ENCODE measurements at places on chromosomes 16 and 17.
A peak's percentile ranks its signal among the peaks of the same experiment; 100 is the strongest.

- DNase-seq, result no peak
These were observed 38.5 kb upstream of the SLC47A1 start for GRCh38 chr17:19494961-19495806.

DNA sequence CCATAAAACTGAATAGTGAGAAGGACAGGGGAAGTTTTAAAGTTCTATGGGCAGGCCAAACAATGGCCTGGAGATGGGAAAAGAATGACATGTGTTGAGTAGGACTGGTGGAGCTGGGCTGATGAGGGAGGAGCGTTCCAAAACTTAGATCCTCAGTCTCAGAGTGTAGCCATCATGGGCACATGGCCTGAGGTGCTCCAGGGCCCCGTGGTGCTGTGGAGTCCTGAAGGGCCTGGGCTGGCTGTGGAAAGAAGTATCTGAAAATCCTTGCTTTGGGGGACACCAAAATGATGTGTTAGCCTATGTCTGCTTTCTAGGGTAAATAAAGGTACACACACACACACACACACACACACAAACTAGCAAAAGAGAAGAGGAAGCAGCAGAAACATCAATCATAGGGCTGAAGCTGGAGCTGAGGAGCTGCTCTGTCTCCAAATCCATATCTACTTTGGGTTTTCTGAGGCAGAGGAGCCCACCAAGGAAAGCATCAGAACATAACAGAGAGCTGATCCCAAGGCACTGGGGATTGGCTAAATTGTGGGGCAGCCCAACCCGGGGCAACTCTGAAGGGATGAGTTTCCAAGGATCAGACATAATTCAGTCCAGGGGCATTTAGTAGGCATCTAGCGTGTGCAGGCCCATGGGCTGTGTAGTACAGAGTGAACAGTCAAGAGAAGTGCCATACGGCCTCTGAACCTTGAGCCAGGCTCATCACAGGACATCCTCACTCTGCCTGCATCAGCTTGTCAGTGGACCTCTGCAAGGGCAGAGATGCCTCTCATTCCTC, 85.2 kb downstream of the C16orf78 start:
- DNase-seq, result no peak

DNA sequence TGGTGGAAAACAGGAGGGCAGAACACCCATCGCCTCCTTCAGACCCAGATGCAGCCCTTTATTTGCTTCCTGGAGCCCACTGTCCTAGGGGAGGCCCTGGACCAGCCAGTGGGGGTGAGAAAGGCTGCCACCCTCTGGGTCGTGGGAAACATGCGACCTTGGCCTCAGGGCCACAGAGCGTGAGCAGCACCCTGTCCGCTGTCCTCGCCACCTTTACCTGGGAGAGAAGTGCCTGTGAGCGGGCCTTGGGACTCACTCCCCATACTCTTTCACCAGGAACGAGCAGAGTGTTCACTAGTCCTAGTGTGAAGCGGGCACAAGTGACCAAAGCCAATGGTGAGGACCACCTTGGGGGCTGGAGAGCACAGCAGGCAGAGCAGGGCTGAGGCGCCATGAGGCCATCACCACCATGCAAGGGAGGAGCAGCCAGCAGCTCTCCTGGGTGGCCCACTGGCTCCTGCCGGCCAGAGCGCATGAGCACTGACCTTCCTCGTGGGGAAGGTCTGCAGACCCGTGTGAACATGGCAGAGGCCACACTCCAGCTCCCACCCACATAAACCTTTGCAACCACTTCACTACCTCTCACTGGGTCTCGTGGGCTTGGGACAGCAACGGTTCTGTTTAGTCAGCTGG, 8.5 kb downstream of the SMCR8 start:
- DNase-seq, result no peak

DNA sequence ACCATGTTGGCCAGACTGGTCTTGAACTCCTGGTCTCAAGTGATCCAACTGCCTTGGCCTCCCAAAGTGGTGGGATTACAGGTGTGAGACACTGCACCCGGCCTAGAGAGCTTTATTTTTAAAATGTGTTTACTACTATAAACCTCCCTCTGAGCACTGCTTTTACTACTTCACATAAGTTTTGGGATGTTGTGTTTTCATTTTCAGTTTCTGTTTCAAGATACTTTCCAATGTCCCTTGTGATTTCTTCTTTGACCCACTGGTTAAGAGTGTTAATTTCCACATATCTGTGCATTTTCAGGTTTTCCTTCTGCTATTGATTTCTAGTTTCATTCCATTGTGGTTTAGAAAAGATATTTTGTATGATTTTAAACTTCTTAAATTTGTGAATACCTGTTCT, 74.4 kb downstream of the NETO2 start:
- no peak for DNase-seq

GRCh38 chr17:80247561-80247960, 13.1 kb upstream of the RNF213 start:
- no peak for DNase-seq

DNA sequence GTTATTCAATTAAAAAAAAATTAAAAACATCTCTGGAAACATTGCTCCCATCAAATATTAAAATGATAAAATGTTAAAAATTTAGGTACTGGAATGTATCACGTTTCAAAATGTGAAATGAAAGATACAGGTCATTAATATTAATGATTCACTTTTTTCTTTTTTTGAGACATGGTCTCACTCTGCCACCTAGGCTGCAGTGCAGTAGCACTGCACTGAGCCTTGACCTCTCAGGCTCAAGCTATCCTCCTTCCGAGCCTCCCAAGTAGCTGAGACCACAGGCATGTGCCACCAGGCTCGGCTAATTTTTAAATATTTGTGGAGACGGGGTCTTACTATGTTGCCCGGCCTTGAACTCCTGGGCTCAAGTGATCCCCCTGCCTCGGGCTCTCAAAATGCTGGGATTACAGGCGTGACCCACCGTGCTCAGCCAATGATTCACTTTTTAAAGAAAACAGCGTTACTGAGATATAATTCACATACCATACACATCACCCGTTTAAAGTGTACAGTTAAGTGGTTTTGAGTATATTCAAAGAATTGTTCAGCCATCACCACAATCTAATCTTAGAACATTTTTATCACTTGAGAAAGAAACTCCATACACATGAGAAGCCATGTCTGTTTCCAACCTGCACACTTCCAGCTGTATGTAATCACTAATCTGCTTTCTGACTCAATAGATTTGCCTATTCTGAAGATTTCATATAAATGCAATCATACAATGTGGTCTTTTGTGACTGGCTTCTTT, 19.1 kb upstream of the NETO2 start:
- DNase-seq, result no peak

DNA sequence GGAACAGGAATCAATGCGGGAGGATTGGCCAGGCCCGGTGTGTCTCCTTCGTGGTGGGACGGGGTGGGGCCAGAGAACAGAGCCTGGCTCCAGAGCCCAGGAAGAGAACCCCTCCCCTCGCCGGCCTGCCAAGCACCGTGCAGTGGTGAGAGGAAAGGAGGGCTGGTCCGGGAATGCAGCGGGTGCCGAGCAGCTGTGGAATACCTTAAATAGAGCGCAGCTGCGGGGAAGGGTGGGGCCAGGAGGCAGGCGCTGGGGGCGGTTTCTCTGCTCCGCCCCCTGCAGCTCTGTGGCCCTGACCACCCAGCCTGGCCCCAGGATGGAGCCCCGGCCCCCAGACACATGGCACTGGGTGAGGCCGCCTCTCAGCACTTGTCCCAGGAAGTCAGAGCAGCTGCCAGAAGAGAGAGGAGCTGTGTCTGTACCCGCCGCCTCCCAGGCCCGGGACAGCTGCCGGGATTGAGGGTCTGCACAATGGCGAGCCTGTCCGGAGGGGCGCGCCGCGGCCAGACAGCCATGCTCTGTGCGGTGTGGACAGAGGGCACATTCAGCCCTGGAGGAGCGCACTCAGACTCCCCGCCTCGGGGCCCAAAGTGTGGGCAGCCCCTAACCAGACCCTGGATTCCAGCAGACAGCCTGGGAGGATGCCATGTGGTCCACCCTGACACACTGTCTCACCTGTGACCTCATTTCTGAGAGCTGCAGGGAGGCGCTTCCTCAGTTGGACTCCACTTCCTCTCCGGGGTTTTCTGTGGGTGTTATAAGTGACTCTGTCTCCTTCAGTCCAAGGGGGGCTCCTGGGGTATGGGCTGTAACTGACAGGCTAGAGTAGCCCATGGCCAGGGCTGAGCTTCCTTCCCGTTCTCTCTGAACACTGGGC, 268.8 kb downstream of the SEC14L1 start:
- DNase-seq, result peak; percentile 42

DNA sequence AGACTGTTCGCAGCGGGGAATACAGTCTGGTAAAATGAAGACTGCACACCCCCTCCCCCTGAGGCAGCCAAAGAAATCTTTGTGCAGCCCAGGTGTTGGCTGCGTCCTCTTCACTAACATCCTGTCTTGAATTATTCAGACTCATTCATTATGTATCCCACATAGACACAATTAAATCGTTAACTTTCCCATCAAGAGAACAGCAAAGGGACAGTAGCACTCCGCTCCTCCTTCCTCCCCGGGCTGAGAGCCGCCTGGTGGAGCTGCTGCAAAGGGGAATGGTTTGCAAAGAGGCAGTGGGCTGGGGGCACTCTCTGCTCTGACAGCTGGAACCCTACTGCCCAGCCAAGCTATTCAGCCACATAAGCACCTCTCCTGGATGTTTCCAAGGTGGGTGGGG, 290.0 kb upstream of the SOX9 start:
- no peak for DNase-seq

DNA sequence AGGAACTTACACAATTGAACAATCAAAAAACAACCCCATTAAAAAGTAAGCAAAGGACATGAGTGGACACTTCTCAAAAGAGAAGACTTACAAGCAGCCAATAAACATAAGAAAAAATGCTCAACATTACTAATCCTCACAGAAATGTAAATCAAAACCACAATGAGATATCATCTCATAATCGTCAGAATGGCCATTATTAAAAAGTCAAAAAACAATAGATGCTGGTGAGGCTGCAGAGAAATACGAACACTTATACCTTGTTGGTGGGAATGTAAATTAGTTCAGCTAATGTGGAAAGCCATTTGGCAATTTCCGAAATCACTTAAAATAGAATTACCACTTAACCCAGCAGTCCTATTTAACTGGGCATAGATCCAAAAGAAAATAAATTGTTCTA, 301.9 kb upstream of the KCNJ16 start:
- no peak for DNase-seq

DNA sequence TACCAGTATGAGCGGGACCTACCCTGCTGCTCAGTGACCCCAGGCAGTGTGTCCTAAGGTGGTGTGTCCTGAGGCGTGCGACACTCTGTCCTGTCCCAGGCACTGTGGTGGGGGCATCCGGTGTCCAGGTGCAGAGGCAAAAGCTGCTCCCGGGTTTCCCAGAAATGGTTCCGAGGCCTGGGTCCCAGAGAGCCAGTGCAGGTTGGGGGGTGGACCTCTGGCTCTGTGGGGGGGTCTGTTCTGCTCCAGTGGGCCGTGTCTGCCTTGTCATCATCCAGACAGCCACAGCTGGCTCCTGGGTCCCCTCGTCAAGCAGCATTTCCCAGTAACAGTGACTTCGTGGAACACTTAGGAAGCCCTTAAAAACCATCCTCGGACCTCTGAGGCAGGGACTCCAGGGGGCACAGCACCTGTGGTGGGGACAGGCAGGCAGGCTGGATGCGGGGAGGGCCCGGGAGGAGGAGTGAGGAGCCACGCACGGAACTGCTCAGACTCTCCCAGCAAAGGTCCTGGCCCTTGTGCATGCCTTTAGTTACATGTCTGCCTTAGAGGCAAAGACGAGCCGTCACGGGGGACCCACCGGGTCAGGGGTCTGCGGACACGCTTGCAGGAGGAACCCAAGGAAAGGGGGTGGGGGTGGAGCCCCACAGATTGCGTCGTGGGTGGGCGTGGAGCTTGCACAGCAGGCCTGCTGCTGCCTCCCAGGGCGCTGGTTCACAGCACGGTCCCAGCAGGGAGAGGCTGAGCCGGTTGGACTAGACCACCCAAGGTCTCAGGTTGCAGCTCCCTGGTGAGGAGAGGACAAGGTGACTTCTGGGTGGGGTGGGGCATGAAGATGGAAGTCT, 5.6 kb downstream of the SLC16A3 start:
- no peak for DNase-seq

DNA sequence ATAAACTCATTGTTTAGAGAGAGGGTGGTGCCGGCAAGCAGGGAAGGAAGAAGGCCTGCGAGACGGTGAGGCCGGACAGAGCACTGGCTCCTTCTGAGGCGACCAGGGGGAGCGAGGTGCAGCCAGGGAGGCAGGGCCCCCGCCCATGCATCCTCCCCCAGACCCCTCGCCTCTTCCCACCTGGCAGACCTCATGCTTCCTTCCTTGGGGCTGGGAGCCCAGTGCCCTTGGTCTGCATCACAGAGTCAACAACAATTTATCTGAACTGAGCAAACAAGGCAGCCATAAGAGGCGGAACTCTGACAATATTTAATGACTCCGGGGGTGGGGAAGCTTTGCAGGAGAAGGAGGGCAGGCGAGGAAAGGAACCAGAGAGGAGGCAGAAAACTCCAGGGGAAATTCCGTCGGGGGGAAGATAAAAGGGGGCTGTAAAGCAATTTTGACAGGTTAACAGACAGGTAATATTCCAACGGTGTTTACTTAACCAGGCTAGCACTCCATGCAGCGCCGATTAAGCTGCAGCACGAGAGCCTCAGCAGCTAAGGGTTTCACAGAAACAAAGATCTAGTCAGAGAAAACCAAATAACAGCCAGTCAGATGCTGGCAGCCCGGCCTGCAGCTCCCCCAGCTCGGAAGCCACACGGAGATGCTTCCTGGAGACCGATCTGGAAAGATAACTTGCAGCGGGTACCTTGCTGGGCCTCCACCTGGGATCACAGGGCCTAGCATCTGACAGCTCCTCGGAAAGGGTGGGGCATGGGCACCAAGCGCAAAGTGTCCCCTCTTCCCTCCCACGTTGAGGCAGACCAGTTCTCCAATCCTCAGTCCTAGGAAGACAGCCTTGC, 398.2 kb downstream of the SOX9 start:
- no peak for DNase-seq

- peak; percentile 89 for DNase-seq
These were observed 14.2 kb upstream of the NFATC3 start for GRCh38 chr16:68070806-68071517.

DNA sequence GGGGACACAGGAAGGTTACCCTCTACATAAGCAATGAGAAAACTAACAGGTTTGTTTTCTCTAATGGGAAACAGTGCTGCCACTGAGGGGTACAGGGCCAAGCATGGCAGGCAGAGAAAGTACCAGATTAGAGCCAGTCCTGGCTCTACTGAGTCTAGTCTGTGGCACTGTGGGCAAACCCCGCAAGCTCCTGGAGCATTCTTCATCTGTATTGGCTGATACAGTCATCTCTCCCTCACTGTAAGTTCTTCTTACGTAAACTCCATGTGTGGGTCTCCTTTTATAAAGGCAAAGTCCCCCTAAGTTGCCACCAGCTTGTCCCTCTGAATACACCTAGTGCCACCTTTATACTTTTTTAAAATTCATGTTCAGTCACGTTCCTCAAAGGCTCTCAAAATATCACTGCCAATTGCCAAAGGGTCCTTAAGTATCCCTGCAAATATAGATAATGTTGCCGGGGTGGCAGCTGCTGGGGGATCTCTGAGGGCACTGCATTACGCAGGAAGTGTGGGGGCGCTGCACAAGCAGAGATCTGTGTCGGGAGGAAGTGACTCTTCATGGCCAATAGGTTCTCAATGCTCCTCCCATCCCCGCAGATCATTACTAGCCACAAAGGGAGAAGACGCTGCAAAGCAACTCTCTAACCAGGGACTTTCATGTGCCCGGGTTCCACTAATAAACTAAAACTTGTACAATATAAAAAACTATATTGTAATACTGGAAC, 18.8 kb downstream of the XPO6 start:
- peak; percentile 73 for DNase-seq

- DNase-seq, result peak; percentile 62
These were observed 16.9 kb downstream of the CREBBP start for GRCh38 chr16:3863587-3863986.

GRCh38 chr17:77420804-77421629, 280.2 kb downstream of the SEC14L1 start:
- no peak for DNase-seq
